Ureter (tissue), 1 donor: ENCODE measurements at places on chromosomes 7 and 10. TPM values are rescaled to one million over a fixed set of nuclear protein-coding genes. Genes with fewer than 3 reads are reported as not detected.

RTKN2 gene
- 0.78 TPM for total RNA-seq

SH2D4B gene
- not detected for total RNA-seq

SORBS1 gene
- total RNA-seq: 347 TPM

CNPY1 gene
- not detected for total RNA-seq

DNA sequence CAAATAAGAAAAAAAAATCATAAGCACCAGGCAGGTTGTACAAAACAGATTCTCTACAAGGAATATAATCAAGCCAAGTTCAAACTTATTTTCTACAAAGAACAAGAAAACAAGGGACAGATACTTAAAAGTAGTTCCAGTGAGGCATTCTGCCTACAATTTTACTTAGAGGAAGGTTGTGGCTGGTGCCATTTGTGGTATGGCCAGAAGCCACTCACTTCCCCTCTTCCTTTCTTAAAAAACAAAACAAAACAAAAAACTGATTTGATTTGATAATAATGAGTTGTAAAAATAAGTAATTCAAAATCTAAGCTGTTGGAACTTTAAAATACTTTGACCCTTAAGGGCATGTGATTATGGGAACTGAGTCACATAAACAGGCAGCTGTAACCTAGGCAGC lies 420.6 kb downstream of the CALN1 start:
- DNase-seq: no peak

DNA sequence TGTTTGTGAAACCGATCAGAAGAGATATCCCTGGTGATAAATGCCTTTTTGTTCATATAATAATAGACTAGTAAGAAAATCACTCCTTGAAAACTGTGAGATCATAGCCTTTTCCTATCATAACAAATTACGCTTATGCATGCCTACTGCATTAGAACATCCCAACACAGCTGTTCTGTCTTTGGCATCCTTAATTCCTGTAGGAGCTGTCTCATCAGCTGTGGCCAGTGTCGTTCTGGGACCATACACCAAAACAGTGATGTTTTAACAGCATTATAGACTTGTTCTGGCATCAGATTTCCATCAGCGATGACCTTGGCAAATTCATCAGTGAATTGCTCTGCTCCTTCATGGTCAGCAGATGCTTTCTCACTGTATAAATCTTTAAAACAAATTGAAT lies 423.6 kb upstream of the LRGUK start:
- no peak for DNase-seq

- DNase-seq: no peak
Measured at GRCh38 chr7:132402096-132402495, 174.2 kb downstream of the PLXNA4 start.

DNA sequence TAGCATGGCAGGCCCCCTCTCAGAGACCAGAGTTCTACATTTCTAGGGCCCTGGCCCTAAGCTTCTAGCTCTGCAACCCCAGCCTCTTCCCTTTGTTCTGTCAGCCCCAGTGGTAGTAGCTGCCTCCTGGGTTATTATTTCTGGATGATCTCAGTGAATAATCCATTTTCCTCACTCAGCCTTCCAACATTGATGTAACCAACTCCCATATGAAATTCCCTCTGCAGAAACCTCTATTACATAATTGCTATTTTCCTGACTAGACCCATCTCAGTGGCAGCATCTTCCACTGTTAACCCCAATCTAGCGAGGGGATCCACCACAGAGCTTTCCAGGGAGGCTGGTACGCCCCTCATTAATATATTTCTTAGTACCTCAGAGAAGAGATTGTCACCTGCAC lies 49.8 kb downstream of the FHIP2A start:
- no peak for DNase-seq

GRCh38 chr7:29146057-29146706 lies at the start of gene CPVL:
Gene CPVL, minus strand, starts transcription at chr7:29146537. Its CDS starts 25,476 bp downstream, at chr7:29121061.
- DNase-seq: peak; percentile 64

DNA sequence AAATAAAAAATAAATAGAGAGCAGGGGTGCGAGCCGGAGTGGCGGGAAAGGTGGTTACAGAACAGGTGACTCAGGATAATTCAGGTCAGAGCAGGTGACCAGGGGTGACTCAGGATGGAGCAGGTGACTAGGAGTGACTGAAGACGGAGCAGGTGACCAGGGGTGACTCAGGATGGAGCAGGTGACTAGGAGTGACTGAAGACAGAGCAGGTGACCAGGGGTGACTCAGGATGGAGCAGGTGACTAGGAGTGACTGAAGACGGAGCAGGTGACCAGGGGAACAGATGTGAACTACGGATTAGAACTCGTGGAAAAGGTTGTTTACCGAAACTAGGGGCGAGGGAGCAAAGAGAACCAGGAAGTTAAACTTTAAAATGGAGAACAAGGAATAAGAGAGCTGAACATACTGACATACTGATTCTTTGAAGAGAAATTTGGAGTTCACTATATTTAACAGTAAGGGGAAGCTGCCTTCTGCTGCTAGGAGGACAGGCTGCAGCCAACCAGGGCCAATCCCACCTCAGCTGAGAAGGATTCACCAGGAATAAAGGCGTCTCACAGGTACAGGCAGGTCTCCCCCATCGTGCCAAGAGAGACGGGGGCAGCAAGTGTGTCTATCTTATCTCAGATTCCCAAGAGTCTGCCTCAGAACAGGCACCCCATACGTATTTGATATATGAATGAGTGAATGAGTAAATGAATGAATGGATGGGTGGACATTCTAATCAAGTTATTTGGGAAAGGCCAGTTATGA lies 101.3 kb downstream of the CPXM2 start:
- DNase-seq: no peak

- DNase-seq: peak; percentile 40
Measured at GRCh38 chr10:78301481-78301880, 267.8 kb downstream of the RPS24 start.

DNA sequence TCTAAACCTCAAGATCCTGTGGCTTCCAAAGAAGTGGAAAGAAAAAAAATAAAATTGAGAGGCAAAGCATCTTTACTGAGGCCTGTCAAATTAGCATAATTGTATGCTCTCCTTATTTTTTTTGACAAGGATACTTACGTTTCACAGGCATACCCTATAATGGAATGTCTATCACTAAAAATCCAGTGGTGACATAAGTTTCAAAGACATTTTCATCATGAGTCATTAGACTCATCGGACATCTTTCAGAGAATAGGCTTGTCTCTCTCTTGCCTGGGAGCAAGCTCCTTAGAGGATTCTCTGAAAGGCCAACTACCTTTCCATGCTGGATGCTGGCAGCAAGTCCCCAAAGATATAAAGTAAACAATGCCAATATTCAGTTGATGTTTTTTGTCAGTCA lies 380.7 kb upstream of the STEAP1 start:
- DNase-seq: no peak

DNA sequence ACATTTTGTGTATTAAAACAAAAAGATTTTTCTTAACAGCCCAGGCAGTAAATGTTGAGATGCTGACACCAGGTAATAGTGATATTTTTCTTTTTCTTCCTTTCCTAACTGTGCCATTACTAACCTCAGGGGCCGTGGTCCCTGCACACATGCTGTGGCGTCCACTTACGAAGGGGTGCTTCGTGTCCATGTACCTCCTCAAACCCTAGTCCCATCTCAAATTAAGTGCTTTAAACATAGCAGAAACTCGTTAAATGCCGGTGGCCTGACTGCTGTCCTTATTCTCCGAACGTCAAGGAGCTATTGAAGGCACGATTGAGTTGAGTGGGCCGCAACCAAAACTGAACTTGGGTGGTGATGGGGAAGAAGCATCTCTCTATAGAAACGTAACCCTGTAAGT lies 132.4 kb downstream of the ZMYND11 start:
- DNase-seq: no peak
